ENCODE measurements at places on chromosomes 2 and 18.

- DNase-seq, result no peak
Measured at GRCh38 chr2:134957477-134957876, 38.9 kb downstream of the CCNT2 start.

GRCh38 chr18:42159146-42159545, 204.1 kb downstream of the PIK3C3 start:
- no peak for DNase-seq

DNA sequence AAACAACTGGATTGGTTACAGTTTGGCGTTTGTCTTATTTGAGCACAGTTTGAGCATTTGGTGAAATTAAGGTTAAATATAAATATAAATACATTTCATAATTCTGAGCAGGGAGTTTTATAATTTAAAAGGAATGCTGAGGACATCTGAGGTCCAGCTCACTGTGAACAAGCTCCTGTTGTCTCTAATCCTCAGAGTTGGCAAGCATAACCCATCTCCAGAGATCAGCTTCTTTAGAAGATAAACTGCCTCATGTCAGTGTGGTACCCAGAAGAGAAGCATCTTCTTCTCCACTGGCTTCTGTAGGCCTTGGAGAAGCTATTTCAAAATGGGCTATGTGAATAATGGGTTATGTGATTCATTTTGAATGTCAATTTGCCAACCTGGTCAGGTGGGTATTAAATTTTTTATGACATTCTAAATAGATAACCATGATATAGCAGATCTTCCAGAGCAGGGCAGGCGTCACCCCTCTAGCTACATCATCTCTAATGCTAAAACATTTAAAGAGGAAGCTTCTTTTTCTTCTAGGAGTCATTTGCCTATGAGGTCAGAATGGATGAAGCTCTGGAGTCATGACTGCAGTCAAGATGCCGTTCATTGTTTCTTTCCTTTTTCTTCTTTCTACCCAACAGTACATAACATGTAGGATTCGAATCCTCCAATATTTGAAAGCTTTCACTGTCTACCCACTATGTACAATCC, 324.0 kb downstream of the RNF144A start:
- DNase-seq, result no peak

DNA sequence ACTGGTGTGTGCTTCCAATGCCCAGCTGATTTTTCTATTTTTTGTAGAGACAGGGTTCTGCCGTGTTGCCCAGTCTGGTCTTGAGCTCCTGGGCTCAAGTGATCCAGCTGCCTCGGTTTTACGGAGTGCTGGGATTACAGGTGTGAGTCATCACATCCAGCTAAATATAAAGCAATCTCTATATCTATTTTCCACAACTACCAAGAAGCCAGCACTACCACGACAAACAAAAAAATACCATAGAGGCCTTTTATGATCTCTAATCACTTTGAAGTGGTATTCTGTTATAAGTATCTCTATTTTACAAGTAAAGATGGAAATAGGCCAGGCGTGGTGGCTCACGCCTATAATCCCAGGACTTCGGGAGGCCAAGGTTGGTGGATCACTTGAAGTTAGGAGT, 34.7 kb downstream of the C2orf74 start:
- DNase-seq, result no peak

- DNase-seq, result peak; percentile 72
Measured at GRCh38 chr2:43467891-43468290, 127.9 kb downstream of the THADA start.

DNA sequence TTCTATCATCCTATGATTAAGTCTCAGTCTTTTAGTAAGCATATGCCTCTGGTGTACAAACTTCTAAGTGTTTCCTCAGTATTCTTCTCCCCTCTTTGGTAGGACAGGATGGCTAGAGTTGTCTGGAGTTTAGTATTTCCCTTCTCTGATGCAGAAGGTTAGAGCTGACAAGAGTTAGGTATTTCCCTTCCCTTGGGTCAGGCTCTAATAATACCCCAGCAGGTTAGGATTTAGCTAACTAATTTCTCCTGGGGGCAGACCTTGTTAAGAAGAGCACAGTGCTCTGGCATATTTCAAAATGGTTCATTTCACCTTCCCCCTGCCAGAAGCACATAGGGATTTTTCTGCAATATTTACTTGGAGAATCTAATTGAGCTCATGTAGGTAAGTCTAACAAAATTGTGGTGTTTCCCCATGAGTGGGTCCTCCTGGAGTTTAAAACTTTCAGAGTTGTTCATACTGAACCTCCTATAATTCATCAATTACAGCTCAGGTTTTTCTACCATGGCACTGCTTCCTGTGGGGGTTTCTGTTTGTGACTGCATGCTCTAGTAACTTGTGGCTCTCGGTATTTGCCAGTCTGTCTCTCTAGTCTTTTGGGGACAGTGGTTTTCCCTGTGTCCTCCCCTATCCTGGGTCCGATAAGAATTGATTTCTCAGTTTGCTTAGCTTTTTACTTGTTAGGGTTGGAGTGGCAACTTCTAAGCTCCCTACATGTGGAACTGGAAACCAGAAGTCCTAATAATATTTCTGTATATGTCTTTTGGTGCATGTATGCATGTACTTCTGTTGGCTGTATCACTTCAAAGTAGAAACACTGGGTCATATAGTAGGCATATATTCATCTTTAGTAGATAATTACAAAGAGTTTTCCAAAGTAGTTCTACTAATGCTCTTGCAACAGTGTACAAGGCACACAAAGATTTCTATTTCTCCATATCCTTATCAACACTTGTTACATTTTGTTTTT, 77.7 kb downstream of the GDF7 start:
- no peak for DNase-seq

DNA sequence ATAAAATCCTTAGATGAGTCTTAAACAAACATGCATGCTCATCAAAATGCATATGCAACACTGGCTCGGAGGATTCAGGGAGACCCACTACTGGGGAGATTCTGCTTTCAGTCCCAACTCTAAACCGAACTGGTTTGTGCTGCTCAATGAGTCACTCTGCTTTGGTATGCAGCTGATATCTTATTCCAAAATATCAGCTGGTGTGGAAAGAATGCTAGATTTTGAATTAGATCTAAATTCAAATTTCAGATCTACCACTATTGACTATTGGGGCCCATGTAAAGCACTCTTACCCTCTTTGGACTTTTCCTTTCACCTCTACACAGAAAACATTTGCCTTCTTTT, 39.2 kb upstream of the TTN start:
- no peak for DNase-seq

GRCh38 chr2:105186967-105187498, 54.5 kb upstream of the GPR45 start:
- DNase-seq, result no peak

- DNase-seq, result no peak
Measured at GRCh38 chr2:72927619-72928550, 10.6 kb downstream of the EMX1 start.

- DNase-seq, result no peak
Measured at GRCh38 chr2:128797937-128798336, 479.3 kb upstream of the HS6ST1 start.

- no peak for DNase-seq
Measured at GRCh38 chr2:10482460-10482859, 34.3 kb upstream of the ODC1 start.

- no peak for DNase-seq
Measured at GRCh38 chr18:65436430-65436829, 314.4 kb upstream of the CDH7 start.

- no peak for DNase-seq
Measured at GRCh38 chr18:79438089-79438897, 42.6 kb downstream of the NFATC1 start.

GRCh38 chr2:9141091-9141667, 65.4 kb upstream of the ASAP2 start:
- DNase-seq, result peak; percentile 60

- DNase-seq, result no peak
Measured at GRCh38 chr2:174634130-174635014, 36.8 kb upstream of the WIPF1 start.

- DNase-seq, result no peak
Measured at GRCh38 chr2:98894331-98895000, 41.6 kb downstream of the CRACDL start.

GRCh38 chr18:24115628-24116027, 23.2 kb upstream of the CABYR start:
- DNase-seq, result no peak

Data from fibroblast of skin of abdomen (primary cell).